ENCODE measurements at places on chromosomes 3 and 15.

DNA sequence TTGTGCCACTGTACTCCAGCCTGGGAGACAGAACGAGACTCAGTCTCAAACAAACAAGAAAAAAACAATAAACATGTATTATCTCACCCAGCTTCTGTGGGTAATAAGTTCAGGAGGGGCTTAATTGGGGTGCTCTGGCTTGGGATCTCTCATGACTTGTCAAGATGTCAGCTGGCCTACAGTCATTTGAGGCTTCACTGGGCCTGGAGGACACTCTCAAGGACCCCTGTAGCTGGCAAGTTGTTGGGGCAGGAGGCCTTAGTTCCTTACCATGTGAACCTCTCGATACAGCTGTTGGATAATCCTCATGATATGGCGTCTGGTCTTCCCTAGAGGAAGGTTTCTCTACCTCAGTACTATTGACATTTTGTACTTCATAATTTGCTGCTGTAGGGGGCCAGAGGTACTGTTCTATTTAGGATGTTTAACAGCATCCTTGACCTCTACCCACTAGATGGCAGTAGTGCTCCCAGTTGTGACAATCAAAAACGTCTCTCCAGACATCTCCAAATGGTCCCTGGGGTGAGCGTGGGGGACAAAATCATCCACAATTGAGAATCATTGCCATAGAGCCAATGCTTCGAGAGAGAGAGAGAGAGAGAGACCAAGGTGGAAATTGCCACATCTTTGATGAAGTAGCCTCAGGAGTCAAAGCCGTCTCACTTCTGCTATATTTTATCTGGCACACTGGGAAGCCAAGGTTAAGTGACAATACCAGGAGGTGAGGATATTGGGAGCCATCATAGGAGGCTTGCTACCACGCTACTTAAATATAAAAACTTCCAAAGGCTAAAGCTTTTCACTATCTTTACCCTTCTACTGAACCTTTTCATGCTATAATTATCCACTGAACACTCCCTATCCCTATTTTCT, 23.9 kb upstream of the SLTM start:
- H3K36me3 ChIP-seq: no peaks in the 10 kb centered on the region
- H3K4me3 ChIP-seq: no peak overlapping the region
- H3K27ac ChIP-seq: no peak overlapping the region
- H3K27me3 ChIP-seq: no peaks in the 10 kb centered on the region
- H3K4me1 ChIP-seq: peaks cover 4% of the 10 kb centered on the region

- peaks cover 23% of the 10 kb centered on the region for H3K4me1 ChIP-seq
- no peaks in the 10 kb centered on the region for H3K27me3 ChIP-seq
- H3K27ac ChIP-seq: peak overlapping the region; percentile 39
- no peaks in the 10 kb centered on the region for H3K36me3 ChIP-seq
- DNase-seq: no peak
Measured at GRCh38 chr3:195551381-195551978, 8.4 kb upstream of the PPP1R2 start.

- peaks cover 9% of the 10 kb centered on the region for H3K4me1 ChIP-seq
- H3K27me3 ChIP-seq: no peaks in the 10 kb centered on the region
- H3K36me3 ChIP-seq: peaks cover 21% of the 10 kb centered on the region
- H3K27ac ChIP-seq: no peak overlapping the region
Measured at GRCh38 chr3:15723624-15723884, 74.2 kb downstream of the ANKRD28 start.

DNA sequence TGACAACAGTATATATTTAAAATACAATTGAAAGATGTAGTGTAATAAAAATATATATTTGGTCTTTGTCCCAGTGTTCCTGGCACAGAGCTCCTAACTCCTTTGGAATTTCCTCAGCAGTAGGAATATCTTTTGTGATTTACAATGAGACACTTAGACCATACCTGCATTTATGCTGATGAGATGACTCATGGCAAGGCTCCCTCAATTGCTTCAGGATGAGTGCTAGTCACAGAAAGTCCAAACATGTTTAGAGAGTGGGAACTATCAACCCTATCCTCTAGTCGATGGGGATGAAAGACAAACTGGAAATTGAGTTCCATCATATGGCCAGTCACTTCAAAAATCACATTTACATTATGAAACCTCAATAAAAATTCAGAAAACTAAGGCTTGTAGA, 588.3 kb upstream of the LMCD1 start:
- no peak overlapping the region for H3K4me3 ChIP-seq
- H3K36me3 ChIP-seq: no peaks in the 10 kb centered on the region
- no peaks in the 10 kb centered on the region for H3K4me1 ChIP-seq
- no peaks in the 10 kb centered on the region for H3K27me3 ChIP-seq
- H3K27ac ChIP-seq: no peak overlapping the region

GRCh38 chr15:70589728-70590127, 173.6 kb downstream of the UACA start:
- no peaks in the 10 kb centered on the region for H3K36me3 ChIP-seq
- H3K4me3 ChIP-seq: no peak overlapping the region
- DNase-seq: peak; percentile 12
- H3K27me3 ChIP-seq: no peaks in the 10 kb centered on the region

DNA sequence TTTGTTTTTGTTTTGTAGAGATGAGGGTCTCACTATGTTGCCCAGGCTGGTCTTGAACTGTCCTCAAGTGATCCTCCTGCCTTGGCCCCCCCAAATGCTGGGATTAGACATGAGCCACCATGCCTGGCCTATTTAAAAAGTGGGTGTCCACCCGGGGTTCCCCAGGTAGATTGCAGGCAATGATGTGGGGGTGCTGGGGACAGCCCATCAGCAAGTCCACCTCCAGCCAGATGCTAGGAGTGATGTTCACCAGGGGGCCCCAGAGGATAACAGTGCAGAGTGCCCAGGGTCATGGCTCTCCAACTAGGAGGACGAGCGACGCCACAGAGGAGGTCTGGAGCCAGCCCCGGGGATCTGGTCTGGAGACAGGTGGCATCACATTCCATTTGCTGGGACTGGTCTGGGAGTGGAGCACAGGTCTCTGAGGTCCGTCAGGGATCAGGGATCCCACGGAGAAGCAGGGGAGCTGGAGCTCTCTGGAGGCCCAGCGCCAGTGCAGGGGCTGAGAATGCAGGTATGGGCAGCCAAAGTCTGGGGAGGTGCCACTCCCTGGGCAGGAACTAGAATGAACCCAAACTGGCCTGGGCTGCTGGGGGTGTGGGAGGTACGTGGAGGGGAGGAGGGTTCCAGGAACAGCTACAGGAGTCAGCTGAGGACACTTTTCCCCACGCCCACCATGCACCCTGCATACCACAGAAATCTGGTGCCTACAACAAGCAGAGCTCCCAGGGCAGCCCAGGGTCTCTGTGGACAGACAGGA, 51.2 kb upstream of the PCSK6 start:
- H3K27ac ChIP-seq: no peak overlapping the region
- H3K36me3 ChIP-seq: no peaks in the 10 kb centered on the region

DNA sequence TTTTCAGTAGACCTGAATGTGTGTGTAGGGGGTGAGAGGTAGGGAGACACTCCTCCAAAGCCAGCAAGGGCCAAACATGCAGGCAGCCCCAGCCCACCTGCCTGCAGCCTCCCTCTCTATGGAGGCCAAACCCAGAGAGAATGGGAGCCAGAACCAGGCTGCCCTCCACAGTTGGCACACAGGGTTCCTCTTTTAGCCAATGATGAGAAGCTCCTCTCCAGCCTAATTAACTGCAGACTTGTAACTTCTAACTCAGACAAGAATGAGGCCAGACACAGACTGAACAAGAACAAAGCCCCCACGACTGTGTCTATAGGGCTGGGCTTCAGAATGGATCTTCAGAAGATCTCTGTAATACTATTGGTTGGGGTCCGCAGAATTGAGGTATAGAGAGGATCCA, 12.3 kb upstream of the TLE3 start:
- H3K4me3 ChIP-seq: no peak overlapping the region
- no peaks in the 10 kb centered on the region for H3K36me3 ChIP-seq
- peaks cover 18% of the 10 kb centered on the region for H3K4me1 ChIP-seq
- no peaks in the 10 kb centered on the region for H3K27me3 ChIP-seq
- no peak for DNase-seq

- no peak overlapping the region for H3K4me3 ChIP-seq
- DNase-seq: no peak
- peaks cover 8% of the 10 kb centered on the region for H3K4me1 ChIP-seq
- H3K36me3 ChIP-seq: no peaks in the 10 kb centered on the region
- H3K27me3 ChIP-seq: no peaks in the 10 kb centered on the region
- H3K27ac ChIP-seq: no peak overlapping the region
Measured at GRCh38 chr3:14789640-14790285, 29.0 kb upstream of the FGD5 start.

GRCh38 chr3:51681453-51681852, 10.4 kb downstream of the TEX264 start:
- peaks cover 56% of the 10 kb centered on the region for H3K4me1 ChIP-seq
- no peak overlapping the region for H3K4me3 ChIP-seq
- H3K36me3 ChIP-seq: no peaks in the 10 kb centered on the region
- no peak for DNase-seq

DNA sequence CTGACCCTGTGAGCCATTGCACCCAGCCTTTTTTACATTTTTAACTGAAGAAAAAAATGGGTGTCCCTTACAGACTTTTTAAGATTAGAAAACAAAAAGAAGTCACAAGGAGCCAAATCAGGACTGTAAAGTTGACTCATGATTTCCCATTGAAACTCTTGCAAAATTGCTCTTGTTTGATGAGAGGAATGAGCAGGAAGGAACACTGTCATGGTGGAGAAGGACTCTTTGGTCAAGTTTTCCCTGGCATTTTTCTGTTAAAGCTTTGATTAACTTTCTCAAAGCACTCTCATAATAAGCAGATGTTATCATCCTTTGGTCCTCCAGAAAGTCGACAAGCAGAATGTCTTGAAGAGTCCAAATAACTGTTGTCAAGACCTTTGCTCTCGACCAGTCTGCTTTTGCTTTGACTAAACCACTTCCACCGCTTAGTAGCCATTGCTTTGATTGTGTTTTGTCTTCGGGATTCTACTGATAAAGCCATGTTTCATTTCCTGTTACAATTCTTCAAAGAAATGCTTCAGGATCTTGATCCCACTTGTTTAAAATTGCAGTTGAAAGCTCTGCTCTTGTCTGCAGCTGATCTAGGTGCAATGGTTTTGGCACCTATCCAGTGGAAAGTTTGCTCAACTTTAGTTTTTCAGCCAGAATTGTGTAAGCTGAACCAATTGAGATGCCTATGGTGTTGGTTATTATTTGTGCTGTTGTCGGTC, 369.4 kb downstream of the MAGI1 start:
- H3K4me1 ChIP-seq: no peaks in the 10 kb centered on the region
- H3K27ac ChIP-seq: no peak overlapping the region
- DNase-seq: no peak
- H3K36me3 ChIP-seq: no peaks in the 10 kb centered on the region
- no peaks in the 10 kb centered on the region for H3K27me3 ChIP-seq

- no peak overlapping the region for H3K4me3 ChIP-seq
- H3K27me3 ChIP-seq: no peaks in the 10 kb centered on the region
- H3K4me1 ChIP-seq: peaks cover 43% of the 10 kb centered on the region
Measured at GRCh38 chr3:188171682-188172467, 17.9 kb downstream of the LPP start.

DNA sequence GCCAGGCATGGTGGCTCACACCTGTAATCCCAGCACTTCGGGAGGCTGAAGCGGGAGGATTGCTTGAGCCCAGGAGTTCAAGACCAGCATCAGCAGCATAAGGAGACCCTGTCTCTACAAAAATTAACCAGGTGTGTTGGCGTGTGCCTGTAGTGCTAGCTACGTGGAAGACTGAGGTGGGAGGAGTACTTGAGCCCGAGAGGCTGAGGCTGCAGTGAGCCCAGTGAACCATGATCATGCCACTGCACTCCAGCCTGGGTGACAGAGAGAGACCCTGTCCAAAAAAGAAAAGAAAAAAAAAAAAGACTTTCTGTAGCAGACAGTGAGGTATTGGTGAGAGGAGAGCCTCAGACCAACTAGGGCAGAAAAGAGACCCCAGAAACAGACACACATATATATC, 263.8 kb downstream of the XXYLT1 start:
- no peaks in the 10 kb centered on the region for H3K27me3 ChIP-seq
- no peaks in the 10 kb centered on the region for H3K36me3 ChIP-seq
- H3K4me3 ChIP-seq: no peak overlapping the region
- no peak overlapping the region for H3K27ac ChIP-seq

DNA sequence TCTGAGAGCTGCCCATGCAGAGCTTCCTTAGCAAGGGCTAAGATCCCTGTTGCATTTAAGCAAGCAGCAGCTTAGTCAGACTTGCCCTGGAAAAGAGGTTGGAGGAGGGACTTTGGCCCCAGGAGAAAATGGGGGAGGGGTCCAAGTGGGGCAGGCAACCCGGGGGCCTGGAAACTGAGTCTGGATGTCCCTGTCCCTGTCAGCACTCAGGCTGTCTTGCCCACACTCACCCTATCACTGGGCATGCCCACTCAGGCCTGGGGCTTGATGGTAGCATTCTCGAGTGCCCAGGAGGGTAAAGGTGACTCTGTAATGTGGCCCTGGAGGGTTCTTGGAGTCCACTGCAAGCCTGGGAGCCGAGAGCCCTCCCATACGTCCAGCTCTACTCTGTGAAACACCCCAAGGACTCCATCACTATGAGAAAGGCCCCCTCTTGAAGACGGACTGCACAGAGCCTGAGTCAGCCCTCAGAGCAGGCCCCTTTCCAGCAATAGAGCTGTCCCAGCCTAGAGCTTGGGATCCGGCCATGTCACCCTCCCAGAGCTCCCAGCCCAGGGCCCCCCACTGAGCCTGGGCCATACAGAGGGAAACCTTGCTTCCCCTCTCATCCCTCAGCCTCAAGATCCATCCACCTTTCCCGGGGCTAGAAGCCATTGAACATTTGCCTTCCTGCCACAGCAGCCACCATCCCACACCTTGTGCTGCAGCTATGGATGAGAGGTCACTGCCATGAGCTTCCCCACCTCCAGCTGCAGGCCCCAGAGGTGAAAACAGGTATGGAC, 13.4 kb downstream of the MYL3 start:
- no peak overlapping the region for H3K4me3 ChIP-seq
- DNase-seq: peak; percentile 76
- H3K27me3 ChIP-seq: no peaks in the 10 kb centered on the region
- no peak overlapping the region for H3K27ac ChIP-seq
- no peaks in the 10 kb centered on the region for H3K36me3 ChIP-seq
- peaks cover 26% of the 10 kb centered on the region for H3K4me1 ChIP-seq

- no peak overlapping the region for H3K27ac ChIP-seq
- no peak for DNase-seq
- H3K4me1 ChIP-seq: peaks cover 22% of the 10 kb centered on the region
- peaks cover 8% of the 10 kb centered on the region for H3K36me3 ChIP-seq
- H3K27me3 ChIP-seq: no peaks in the 10 kb centered on the region
Measured at GRCh38 chr15:56959318-56959648, 40.8 kb downstream of the TCF12 start.

GRCh38 chr15:24761704-24762302, 86.2 kb downstream of the NPAP1 start:
- no peaks in the 10 kb centered on the region for H3K27me3 ChIP-seq
- no peaks in the 10 kb centered on the region for H3K4me1 ChIP-seq
- no peak overlapping the region for H3K4me3 ChIP-seq

DNA sequence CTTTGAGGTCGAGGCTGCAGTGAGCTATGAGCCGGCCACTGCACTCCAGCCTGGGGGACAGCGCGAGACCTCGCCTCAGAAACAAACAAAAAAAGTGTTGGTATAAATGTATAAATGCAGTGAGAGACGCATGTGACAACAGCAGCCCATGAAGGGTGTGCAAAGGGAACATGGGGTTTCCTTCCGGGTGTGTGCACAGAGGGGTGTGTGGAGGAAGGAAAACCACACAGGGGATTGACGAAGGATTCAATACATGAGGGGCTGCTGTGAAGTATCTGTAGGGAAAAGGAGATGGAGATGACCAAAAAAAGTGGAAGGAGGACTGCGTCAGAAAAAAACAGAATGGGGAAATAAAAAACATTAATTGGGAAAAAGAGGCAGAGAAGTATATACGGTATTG, 1.1 kb downstream of the MTFMT start:
- peak overlapping the region; percentile 89 for H3K4me3 ChIP-seq
- peaks cover 16% of the 10 kb centered on the region for H3K4me1 ChIP-seq
- no peak for DNase-seq
- no peaks in the 10 kb centered on the region for H3K36me3 ChIP-seq
- H3K27me3 ChIP-seq: no peaks in the 10 kb centered on the region
- no peak overlapping the region for H3K27ac ChIP-seq
